GM10248 (cell line): ENCODE measurements at places on chromosomes 5 and 9.

DNA sequence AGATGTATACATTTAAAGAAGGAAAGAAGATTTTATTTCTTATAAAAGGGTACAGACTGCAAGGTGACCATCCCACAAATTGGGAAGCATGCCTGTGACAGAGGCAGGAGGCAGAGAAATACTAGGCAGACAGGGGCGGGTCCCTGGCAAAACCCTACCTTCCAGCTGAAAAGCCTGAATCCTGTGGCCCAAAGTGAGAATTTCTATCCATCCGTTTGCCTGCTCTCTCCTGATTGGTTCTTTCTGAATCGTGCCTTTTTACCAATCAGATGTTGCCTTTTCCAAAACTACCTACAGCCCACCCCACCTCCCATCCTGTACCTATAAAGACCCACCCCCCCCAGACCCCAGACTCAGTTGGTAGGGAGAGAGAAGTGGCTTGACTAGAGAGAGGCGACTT lies 3.4 kb upstream of the SH3GLB2 start:
- DNase-seq = no peak

DNA sequence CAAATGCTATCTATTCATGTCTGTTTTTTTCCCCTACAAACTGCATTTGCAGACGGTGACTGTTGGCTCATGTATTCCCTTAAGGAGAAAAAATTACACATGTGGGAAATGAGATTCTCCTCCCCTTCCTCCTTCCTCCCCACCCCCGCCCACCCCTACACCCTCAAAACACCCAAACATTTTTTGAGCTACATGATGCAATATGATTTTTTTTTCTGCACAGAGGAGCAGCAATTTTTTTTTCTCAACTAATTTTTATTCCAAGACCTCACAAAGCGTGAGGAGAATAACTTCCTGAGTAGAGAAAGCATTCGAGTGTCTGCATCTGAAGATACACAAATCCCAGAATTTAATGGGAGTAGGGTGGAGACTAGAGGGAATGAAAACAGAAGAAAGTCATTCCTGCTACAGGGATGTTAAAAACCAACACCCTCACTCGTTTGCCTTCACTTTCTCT lies 118.1 kb downstream of the PRDM6 start:
- no peak for DNase-seq

DNA sequence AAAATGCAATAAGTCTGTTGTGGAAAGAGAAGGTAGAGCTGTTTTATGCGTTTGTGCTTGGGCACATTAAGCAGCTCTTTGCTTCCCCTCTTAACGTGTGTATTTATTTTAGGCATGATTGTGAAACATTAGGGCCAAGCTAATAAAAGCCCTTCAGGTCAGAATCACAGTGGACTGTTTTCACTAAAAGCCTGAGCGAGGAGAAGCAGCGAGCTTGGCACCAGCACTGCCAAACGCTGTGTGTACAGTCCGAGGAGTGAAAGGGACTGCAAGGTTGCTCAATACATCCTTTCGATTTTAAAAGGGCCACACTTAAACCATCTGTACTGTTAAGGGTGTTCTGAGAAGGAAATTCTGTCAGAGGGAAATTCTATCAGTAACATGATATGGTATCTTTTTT lies 107.2 kb upstream of the CKMT2 start:
- DNase-seq = no peak

DNA sequence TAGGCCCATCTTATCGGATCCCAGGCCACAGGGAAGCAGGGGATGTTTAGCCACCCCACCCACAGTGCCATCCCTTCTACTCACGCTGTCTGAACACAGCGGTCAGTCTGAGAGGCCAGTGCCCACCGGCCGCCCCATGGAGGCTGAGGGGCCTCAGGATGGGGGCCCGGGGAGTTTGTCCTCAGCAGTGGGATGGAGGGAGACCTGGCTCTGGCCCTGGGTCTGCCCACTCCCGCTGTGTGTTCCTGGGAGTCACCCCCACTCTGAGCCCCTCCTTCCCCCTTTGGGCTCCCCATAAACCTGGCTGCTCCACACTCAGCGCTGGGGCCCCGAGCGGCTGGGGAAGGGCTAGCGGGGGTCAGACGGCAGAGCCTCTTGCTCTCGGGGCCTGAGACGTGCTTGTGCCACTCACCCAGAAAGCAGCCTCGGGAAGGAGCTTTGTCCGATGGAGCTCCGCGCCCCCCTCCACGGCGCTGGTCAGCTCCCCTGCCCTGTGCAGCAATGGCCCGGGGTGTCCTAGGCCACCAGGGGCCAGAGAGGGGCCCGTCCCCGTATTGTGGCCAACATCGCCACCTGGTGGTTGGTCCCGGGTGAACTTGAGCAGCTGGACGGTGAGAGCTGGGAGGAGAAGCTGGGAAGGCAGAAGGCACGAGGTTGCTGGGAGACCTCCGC lies 10.9 kb upstream of the LAMC3 start:
- peak; percentile 81 for DNase-seq
